Ovary (tissue), 10 donors: ENCODE measurements at places on chromosomes 13 and 19.

DNA sequence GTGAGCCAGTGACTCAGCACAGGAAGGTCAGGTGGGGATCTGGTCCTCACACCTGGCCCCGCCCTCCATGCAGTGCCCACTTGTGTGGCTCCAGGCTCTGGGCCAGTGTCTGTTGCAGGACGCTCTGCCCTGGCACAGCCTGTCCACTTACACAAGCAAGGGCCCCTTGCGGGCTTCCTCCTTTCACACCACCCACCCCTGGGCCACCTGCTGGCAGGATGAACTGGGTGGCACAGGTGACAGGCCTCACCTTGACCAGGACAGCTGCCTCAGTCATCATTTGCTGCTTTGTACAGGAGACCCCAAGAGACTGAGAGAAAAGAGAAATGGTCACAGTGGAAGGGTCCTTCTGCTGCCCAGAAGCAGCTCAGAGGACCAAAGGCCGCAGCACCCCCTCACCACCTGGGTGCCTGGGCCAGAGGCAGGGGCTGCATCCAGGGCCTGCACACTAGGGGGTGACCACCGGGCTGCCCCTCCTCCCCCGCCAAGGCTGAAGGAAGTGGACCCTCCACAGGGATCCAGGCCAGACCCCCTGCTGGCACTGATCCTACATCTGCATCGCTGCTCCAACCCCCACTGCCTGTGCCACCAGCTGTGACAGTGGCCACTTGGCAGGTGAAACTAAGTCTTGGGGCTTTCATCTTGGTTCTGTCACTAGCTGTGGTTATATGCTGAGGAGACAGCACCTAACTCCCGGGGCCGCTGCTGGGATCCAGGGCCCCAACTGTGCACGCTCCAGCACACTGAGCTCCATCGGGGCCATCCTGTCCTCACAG is 110.3 kb downstream of the TUBA3C start:
- DNase-seq = peak; percentile 15

DNA sequence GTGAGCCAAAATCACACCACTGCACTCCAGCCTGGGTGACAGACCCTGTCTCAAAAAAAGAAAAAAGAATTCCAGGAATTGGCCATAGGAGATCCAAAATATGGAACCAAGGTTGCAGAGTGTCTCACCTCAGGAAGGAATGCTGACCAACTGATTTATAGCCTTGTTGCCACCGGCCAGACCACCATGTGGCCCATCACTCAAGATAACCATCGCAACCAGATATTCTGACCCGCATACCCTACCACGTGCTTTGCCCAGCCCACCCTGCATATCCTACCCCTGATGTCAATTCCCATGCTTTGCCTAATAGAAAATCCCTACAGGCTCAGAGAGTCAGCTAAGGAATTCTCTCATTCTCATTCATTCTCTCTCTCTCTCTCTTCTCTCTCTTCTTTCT is 95.1 kb upstream of the DOCK9 start:
- no peak for DNase-seq

GRCh38 chr13:44780591-44781280 is 204.6 kb upstream of the TSC22D1 start:
- DNase-seq = no peak

GRCh38 chr13:37546087-37546486 is 52.5 kb downstream of the POSTN start:
- no peak for DNase-seq
